NCI-H524 treated with DMSO at 0.1 percent for 48 hours (cell line): ENCODE measurements at places on chromosomes 5 and 9.

DNA sequence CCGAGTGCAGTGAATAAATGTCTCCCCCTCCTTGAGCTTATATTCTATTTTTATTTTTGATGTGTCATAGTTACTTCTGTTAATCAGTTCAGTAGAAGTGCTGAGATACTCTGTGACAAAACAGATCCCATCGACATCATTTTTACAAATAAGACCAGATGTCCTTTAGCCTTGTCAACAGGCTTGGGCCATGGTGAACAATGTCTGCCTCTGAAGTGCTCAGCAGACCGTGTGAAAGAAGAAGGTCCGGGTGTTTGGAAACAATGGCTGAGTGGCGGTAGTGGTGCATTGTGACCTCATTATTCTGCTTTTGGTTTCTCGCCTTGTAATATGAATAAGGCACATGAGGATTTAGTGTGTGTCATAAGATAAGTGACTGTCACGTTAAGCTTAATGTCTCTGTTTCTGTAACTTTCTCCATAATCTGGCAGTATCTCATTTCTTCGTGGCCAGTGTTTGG is 71.2 kb downstream of the SYK start:
- no peak for DNase-seq

GRCh38 chr5:125612181-125612721 is 811.0 kb upstream of the GRAMD2B start:
- no peak for DNase-seq

DNA sequence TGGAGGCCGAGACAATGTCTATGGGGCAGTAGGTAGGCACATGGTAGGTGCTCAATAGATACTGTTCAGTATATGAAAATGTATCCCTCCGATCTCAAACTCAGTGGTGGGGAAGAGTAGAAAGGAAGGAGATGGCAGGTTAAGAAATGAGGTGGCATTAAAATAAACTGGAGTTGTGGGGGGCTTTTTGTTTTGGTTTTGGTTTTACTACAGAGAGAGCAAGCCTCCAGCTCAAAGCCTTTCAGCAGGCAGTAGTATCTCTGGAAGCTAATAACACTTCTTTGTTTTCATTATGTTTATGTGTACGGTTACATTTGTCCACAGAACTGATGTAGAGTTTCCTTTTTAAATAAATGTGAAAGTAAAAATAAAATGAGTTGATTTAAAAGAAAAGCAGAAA is 8.6 kb downstream of the MFAP3 start:
- DNase-seq = no peak

- no peak for DNase-seq
Observed at GRCh38 chr5:172646716-172647285, 5.7 kb downstream of the NEURL1B start.

- DNase-seq = no peak
Observed at GRCh38 chr9:125544988-125545651, 161.9 kb downstream of the MAPKAP1 start.

GRCh38 chr5:71834601-71835000 is 115.5 kb downstream of the CARTPT start:
- no peak for DNase-seq

- no peak for DNase-seq
Observed at GRCh38 chr5:160649304-160649703, 202.7 kb downstream of the ATP10B start.

DNA sequence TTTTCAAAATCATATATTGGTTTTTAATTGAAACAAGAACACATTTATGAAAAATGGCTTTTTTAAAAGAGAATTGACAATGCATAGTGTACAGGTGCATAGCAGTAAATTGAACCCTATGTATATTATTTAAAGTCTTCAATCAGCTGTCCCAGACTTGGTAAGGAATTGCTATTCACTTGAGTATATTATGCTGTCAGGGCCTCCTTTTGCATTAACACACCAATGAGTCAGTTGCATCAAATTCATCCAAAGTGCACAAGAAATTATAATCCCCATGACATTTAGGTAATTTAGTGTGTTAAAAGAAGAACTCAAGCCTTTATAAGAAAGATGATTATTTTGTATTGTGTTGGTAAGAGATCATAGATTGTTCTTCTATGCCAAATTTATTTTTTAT is 748.8 kb upstream of the RIOK2 start:
- no peak for DNase-seq

DNA sequence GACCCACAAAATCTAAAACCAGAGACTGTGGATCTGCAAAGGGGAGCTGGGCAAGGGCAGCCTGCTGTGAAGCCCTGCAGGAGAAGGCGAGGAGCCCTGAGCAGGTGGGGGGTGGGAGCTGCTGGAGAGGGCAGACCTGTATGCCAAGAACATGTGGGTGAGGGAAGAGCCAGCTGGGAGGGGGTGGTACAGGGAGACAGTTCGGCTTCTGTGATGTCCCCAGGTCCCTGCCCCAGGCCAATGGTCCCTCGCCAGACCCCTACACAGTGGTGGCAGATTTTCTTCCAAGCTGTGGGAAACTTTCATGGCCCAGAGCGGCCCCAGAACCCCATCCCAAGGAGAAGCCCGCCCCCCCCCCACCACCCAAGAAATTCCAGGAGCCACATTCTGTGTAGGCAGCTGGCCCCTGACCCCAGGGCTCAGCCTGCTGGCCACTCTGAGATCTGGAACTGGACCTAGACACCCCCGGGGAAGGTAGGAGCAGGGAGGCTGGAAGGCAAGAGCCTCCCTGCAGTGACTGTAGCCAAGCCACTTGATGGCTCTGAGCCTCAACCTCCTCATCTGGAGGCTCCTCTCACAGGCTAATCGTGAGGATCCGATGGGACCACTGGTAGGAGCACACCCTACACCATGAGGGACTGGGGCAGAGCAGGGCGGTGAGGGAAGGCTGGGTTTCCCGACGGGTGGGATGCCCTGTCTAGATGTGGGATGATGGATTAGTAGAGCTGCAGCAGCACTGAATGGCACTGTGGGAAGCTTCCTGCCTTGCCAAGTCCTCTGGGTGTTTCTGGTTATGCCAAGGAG is 22.6 kb upstream of the CSF1R start:
- DNase-seq = no peak
